ENCODE measurements at places on chromosomes 5 and 9. TPM values are rescaled to one million over a fixed set of nuclear protein-coding genes. Genes with fewer than 3 reads are reported as not detected.

DNA sequence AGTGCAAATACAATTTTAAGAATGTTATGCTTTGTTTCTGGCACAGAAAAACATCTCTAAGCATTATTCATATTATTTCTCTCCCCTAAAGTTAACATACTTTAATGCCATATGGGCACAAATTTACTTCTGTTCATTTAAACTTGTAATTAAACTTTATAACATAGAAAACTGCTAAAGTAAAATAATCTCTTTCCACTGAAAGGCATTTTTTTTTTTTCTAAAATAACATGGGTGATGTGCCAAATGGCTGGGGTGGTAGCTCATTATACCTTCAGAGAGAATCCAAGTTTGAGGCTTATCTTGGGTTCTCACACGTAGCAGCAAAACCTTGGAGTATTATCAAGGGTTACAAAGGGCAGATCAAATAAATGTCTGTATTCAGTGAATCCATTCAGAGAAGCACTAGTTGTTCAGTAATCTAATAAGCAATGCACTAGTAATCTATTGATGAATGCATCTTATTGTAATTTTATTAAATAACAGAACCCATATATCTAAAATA lies 257.6 kb upstream of the POU5F2 start:
- no peak for DNase-seq

- DNase-seq = no peak
Measured at GRCh38 chr5:123718238-123718637, 206.3 kb downstream of the CSNK1G3 start.

GRCh38 chr5:175195698-175196656 lies 248.0 kb downstream of the DRD1 start:
- no peak for DNase-seq

- peak; percentile 56 for DNase-seq
Measured at GRCh38 chr5:103582364-103582763, 19.8 kb upstream of the NUDT12 start.

GRCh38 chr5:120298981-120299380 lies 165.1 kb upstream of the PRR16 start:
- DNase-seq = no peak

DNA sequence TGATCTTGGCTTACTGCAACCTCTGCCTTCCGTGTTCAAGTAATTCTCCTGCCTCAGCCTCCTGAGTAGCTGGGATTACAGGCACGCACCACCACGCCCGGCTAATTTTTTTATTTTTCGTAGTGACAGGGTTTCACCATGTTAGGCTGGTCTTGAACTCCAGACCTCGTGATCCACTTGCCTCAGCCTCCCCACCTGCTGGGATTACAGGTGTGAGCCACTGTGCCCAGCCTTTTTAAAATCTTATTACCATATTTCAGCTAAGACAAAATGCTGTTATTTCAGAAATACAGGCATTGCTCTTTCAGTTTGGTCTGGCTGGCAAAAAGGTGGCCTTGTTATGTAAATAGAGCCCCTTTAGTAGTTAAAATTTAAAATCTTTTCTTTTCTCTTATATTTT lies 46.9 kb upstream of the GLDC start:
- DNase-seq = no peak

DNA sequence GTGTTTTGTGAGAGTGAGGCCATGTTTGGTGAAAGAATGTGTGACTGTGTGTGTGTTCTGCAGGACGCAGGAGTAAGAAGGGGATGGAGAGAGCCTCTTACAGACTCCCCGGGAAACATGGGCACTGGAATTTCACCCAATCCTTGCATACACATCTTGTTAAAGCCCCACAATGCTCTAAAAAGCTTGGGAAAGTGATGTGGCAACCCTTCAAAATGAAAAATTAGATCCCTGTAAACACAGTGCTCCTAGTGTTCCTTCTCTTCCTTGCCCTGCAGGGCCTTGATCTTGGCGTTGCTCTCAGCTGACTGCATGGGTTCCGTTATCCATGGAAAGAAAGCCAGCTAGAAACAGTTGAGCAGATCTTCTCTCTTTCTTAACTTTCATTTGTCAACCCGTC lies 701.7 kb downstream of the SEMA5A start:
- DNase-seq = no peak

DNA sequence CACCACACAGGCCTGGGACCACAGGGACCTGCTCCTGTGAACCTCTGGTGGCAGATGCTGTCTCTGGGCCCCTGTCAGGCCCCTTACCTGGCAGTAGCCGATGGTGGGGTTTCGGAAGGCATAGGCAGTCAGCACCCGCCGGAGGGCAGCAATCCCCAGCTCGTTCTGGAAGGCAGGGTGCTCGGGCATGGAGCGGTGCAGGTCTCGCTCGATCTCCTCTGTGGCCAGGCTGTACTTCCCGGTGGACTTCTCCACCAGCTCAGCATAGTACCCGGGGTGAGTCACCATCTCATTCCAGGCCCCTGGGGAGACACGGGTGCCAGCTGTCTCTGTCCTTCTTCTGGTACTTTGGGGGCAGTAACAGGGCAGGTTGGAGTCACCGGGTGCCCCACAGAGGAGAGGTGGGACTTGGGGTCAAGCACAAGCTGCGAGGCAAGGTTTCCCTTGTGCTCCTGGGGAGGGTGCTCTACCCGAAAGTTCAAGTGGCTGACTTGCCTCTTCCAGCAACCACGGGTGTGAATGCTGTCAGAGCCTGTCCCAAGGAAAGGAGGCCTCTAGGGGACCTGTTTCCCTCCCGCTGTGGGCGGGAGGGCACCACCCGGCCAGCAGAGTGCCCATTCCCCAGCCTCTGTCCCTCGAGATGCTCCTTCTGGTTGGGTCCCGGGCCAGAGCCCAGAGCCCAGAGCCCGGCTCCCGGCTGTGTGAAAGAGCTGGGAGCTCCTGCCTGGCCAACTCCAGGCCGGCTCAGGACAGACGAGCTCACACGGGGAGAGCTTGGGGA lies 19.8 kb upstream of the MRNIP start:
- DNase-seq = no peak

- DNase-seq = no peak
Measured at GRCh38 chr9:35366627-35367026, 123.3 kb upstream of the RUSC2 start.

DNA sequence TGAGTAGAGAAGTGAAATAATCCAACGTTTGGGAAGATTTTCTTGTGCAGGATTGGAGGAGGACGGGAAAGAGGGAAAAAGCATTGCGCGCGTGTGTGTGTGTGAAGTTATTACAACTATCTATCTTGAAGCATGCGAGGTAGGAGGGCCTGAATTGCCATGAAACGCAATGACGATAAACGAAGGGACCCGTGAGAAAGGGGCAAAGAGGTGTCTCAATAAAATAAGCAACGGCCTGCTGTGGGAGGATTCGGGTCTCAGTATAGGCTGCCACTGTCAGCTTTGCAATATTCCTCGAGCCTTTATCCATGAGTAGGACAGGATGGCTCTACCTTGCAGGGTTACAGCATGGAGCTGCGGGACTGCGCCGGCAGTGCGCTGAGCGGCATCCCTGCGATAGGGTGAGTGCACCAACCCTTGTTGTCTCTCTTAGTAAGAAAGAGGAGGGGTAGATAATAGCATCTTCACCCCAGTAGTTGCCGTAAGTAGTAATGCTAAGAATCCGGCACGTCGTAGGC lies 631 bp upstream of the RCL1 start:
- no peak for DNase-seq

GLIPR2 gene
- polyA plus RNA-seq = 107 TPM

CMYA5 gene
- 225 TPM for polyA plus RNA-seq

NIPAL4 gene
- polyA plus RNA-seq = 0.05 TPM

All from muscle of back (tissue), 13 donors.